ENCODE measurements at places on chromosomes 6 and 20.

- no peak for DNase-seq
These were observed 166.5 kb upstream of the JARID2 start for GRCh38 chr6:15079288-15079817.

- DNase-seq, result no peak
These were observed 44.6 kb downstream of the TULP4 start for GRCh38 chr6:158356586-158357546.

GRCh38 chr20:33897313-33897912 is 86.3 kb downstream of the CHMP4B start:
- no peak for DNase-seq

GRCh38 chr6:42075159-42075838 is 25.0 kb downstream of the TAF8 start:
- no peak for DNase-seq

DNA sequence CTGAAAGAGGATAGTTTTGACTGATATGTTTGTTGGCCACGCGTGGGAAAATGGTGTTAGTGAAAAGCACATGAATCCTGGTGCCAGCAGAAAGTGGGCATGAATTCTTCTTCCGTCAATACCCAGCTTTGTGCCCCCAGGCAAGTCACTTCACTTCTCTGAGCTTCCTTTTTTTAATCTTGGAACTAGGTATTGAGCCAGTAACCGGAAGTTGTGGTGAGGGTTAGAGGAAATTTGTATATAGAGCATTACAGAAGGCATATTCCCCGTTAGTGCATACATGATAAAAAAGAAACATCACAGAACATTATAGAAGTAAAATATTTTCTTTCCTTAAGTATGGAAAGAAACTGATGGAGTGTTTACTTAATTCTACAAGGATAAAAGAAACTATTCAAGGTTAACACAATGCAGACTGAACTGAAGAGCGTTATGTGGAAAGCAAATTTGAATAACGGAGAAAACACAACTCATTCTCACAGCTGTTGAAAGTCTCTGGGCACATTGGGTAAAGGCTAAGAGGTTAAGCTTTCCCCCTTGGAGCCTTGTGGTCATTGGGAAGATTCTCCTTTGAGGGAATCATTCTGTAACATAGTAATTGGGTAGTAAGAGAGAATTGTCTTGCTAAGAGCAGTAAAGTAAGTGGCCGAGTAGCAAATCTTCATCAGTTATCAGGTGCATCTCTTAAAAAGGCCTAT is 223.1 kb downstream of the BCAS1 start:
- DNase-seq, result no peak

DNA sequence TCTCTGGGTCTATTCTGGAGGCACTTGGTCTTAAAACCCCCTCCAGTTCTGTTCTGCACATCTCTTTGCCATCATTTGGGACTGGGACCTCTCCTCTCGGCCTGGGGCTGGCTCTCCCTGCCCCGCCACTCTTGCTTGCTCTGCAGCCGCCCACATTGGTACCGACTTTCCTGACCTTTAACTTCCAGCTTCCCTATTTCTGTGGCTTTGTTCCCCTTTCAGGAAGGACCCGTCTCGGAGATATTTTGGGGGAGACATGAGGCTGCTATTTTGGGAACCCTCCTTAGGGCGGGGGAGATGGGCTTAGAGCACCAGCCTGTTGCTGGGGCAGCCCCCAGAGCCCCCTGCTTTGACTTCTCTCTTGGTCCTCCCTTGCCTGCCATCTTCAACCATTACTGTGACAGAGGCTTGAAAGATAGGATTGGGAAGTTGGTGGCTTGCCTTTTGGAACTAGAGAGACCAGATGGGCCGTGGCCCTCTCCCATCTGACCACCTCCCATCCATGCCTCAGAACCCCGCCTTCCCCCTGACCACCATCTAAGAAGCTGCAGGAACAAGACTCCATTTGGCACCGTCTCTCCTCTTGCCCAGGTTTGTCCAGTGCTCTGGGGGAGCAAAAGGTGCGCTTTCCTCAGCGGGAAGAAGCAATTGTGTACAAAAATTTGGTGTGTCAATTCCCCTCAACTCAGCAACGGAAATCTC is 914 bp downstream of the TREM2 start:
- no peak for DNase-seq

- DNase-seq, result no peak
These were observed at the start of gene BTNL2 for GRCh38 chr6:32406857-32407256. TSS of gene BTNL2 (minus strand) at chr6:32407181. CDS start at chr6:32407123, 58 bp downstream.

DNA sequence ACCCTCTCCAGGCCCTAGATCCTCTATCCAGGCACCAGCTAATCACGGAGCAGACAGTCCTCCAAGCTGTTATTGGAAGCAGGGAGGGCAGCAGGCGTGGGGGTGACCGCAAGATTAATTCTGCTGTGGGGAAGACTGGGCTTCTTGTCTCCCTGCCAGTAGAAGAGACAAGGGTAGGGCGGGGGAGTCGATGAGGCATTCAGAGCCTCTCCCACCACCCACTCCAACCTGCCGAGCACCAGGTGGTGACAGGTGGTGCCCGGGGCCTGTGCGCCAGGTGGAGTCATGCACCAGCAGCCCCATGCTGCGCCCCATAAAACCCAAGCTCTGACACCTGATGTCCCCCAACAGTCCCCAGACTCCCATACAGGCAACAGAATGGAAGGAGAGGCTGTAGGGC is 89.6 kb downstream of the CDH22 start:
- no peak for DNase-seq

All from cerebellar nuclear complex (tissue), 1 donor.